H9 (cell line): ENCODE measurements at places on chromosomes 13 and 19. TPM values are rescaled to one million over a fixed set of nuclear protein-coding genes. Genes with fewer than 3 reads are reported as not detected.

PGLYRP1 gene
- total RNA-seq, result not detected in 2 replicates

SCEL gene
- total RNA-seq, result not detected in 2 replicates

CEACAM19 gene
- total RNA-seq, result 3.5 and 4.6 TPM in 2 replicates

NLRP4 gene
- total RNA-seq, result not detected in 2 replicates

YIF1B gene
- total RNA-seq, result 73.2 and 77.4 TPM in 2 replicates

PCDH20 gene
- total RNA-seq, result 0.29 and 0.33 TPM in 2 replicates

ZNF625 gene
- 28.1 and 30.7 TPM in 2 replicates for total RNA-seq

DIRAS1 gene
- 7.8 and 9.7 TPM in 2 replicates for total RNA-seq

C19orf85 gene
- total RNA-seq, result 1.2 and 2.1 TPM in 2 replicates

HMG20B gene
- 58.1 and 58.9 TPM in 2 replicates for total RNA-seq

KLK15 gene
- total RNA-seq, result not detected in 2 replicates

KIR3DL2 gene
- total RNA-seq, result not detected in 2 replicates

DNA sequence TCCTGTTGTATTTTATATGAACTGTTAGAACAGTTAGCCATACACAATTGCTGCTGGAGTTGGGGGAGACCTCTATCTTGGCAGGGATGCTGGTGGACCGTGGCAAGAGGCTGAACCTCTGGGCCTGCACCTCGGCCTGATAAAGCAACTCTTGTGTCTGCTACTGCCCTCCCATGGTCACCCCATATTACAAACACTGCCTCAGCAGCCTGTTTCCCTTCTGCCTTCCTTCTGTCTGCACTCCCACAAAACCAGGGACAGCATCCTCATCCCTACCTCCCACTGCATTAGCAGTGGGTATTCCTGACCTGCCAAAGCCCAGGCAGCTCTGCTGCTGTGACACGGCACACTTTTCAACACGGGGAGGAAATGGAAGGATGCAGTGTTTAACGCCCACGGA is 456.4 kb downstream of the FGF14 start:
- peak; percentile 56 for DNase-seq

DNA sequence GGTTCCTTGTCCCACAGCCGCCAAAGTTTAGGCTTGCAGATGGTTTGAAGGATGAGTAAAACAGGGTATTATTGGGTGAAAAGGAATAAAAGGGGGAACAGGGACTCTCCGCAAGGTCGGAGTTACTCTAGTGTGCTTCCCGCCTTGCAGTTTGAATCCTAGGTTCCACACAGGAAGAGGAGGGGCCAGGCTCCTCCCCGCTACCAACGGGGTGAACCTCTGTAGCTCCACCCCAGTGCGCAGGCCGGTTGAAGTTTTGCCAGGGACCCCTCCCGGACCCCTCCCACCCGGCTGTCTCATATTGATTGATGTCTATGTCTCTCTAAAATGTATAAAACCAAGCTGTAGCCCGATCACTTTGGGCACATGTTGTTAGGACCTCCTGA is 11.6 kb upstream of the GTF2F2 start:
- peak; percentile 74 for DNase-seq

GRCh38 chr19:39335168-39335548 is 685 bp downstream of the GMFG start:
- no peak for DNase-seq

- peak; percentile 92 for DNase-seq
Observed at GRCh38 chr19:13154911-13155471, 4.8 kb downstream of the IER2 start.

GRCh38 chr13:80305737-80306136 is 35.2 kb downstream of the SPRY2 start:
- no peak for DNase-seq

DNA sequence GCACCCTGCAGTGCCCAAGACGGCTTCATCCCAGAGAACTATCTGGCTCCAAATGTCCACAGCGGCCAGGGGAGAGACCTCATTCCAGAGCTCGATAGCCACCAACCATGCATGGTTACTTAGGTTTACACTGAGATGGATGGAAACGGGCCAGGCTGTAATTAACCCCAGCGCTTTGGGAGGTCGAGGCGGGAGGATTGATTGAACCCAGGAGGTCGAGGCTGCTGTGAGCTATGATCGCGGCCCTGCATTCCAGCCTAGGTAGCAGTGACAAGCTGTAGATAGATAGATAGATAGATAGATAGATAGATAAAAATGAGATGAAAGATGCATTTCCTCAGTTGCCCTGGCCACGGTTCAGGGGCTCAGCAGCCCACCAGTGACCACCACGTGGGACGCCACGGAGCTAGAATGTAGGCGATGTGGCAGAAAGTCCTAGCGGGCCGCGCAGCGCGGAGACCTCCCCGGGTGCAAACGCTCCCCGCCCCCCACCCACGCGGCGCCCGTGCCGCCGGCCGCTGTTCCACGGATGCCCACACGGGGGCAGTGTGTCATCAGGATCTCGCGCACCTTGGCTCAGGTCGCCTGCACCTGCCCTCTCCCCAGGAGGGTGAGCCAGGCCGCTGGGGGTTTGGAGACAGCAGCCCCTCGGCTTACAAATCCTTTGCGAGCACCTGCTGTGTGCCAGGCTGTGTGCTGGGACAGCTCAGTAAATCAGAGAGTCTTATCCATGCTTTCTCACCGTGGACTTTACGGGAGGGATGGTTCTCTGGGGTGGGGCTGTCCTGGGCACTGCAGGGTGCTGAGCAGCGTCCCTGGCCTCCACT is 13.5 kb upstream of the TLE5 start:
- peak; percentile 67 for DNase-seq

DNA sequence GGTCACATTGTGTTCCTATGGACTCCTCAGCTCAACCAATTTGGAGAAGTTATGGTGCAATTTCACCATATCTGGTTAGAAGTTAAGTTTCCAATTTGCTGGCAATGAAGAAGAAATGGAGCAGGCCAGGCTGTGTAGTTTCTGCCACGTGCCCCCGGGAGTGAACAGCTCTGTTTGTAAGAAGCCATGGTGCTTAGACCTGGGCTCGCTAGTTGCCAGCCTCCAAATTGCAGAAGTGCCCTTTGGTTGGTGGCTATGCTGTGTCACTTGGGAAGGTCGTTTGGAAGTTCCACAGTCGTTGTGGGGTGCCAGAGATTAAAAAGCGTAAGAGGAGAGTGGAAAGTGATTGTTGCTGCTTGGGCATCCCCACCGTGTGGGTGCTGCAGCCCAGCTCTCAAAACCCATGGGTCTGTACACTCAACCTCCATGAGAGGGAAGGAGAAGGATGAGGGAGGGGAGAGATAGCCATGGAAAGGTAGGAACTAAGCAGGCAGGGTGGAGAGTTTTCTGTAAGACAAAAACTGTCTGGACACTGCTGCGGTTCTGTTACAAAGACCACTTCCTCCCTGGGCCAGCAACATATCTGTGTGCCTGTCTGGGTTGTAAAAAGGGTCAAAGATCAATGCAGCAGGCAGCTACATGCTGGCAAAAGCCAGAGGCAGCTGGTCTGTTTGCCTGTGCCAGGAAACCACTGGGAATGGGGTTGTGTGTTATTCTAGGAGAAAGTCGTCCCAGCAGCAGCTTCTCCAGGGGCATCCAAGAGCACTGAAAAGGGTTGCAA is 10.8 kb downstream of the ALOX5AP start:
- no peak for DNase-seq

- DNase-seq, result no peak
Observed at GRCh38 chr19:47509170-47509847, 5.6 kb downstream of the NAPA start.

DNA sequence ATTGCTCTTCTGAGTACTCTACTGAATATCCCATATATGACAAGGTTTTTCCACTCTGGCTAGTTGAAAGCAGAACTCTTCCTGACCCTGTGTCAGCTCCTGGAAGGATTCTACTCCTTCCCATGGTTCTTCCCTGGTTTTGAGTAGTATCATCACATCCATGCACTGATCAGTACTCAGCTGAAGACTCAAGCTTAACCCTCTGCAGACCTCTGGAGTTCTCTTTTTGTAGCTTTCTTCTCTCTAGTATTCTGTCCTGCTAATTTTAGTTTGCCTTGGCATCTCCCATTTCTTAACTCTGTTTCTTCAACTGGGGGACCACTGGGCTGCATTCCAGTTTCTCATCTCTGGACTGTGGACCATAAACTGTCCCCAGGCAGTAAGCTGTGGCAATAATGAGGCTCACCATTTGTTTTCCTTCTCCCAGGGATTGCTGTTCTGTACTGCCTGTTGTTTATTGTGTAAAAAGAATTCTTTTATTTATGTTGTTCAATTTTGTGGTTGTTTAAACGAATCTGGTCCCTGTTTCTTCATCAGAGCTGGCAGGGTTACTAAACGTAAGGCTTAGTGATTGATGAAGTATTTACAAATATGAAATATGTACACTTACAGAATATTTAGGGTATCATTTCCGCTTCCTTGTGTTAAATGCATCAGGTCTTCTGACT is 19.7 kb downstream of the LPAR6 start:
- DNase-seq, result no peak

- DNase-seq, result no peak
Observed at GRCh38 chr13:50099473-50099872, 84.2 kb downstream of the KCNRG start.

- DNase-seq, result no peak
Observed at GRCh38 chr13:93690139-93690538, 463.5 kb downstream of the GPC6 start.

GRCh38 chr19:38384209-38385027 is 3.4 kb downstream of the GGN start:
- peak; percentile 78 for DNase-seq

DNA sequence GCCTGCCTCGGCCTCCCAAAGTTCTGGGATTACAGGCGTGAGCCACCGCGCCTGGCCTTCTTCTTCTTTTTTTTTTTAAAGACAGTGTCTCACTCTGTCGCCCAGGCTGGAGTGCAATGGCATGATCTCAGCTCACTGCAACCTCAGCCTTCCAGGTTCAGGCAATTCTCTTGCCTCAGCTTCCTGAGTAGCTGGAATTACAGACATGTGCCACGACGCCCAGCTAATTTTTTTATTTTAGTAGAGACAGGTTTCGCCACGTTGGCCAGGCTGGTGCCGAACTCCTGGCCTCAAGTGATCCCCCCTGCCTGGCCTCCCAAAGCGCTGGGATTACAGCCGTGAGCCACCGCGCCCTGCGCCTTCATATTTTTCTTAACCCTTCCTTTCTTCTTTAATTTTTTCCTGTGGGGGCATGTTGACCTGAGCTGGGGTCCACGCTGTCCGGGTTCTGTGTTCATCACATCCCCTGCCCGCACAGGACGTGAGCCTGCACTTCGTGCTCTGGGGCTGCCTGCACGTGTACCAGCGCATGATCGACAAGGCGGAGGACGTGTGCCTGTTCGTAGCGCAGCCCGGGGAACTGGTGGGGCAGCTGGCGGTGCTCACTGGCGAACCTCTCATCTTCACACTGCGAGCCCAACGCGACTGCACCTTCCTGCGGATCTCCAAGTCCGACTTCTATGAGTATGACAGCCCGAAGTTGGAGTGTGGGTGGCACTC is 14.1 kb downstream of the PNPLA6 start:
- DNase-seq, result no peak

DNA sequence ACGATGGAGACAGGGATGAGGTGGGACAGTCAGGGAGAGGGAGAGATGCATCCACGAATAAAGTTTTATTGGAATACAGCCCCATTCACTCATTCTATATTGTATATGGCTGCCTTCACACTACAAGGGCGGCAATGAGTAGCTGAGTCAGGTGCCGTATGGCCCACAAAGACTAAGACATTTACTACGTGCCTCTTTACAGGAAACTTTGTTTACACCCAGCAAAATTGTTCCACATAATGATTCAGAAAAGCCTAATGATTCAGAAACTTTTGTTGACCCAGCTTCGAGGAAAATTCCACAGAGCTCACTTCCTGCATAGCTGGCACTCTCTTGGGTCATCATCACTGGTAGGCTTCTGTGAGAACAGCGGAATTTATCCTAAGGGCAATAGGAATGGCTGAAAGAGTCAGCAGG is 87.3 kb upstream of the PEG3 start:
- DNase-seq, result no peak
